ENCODE measurements at places on chromosomes 3 and 15. TPM values are rescaled to one million over a fixed set of nuclear protein-coding genes. Genes with fewer than 3 reads are reported as not detected.

- DNase-seq: no peak
Measured at GRCh38 chr15:81117136-81117535, 16.9 kb upstream of the CFAP161 start.

GRCh38 chr3:26652164-26652563 is 29.6 kb downstream of the LRRC3B start:
- DNase-seq: no peak

LXN gene
- total RNA-seq: 25.8 TPM

- no peak for DNase-seq
Measured at GRCh38 chr3:35601959-35602358, 37.4 kb upstream of the ARPP21 start.

DNA sequence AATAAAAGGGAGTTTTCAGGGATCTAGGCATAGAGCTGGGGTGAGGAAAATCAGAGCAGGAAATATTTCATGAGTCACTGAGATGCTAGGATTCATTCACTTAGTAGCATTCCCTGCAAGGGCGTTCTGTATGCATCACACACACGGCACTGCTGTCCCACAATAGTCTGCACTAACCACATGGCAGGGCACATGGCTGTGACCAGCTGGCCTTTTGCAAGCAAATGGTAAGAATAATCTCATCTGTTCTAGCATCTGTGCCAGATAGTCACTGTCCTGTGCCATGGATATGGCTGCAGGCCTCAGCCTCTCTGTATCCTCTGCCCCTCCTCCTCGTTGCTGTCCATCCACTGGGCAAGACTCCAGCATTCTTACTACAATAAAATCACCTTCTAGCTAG is 37.8 kb downstream of the BOC start:
- DNase-seq: no peak

GRCh38 chr3:127053450-127053849 is 70.5 kb downstream of the PLXNA1 start:
- DNase-seq: no peak

GRCh38 chr3:160179906-160180305 is 45.3 kb upstream of the C3orf80 start:
- DNase-seq: no peak

DNA sequence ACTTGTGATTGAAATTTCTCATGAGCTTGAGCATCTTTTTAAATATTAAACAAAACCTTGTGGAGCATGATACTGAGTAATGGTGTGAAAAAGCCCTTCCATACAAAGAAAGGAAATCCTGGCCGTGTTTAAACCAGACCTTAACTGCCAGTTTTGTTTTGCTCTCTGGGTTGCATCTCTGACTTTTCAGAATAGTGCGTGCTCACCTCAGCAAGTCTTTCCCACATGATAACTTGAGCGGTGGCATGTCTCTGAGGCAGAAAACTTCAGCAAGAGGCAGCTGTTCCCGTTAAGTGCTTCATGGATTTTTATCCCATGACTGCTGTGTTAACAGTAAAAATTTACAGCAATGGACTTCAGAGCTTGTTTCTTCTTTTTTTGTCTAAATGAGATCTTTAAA is 393.3 kb downstream of the FEZF2 start:
- no peak for DNase-seq

DNA sequence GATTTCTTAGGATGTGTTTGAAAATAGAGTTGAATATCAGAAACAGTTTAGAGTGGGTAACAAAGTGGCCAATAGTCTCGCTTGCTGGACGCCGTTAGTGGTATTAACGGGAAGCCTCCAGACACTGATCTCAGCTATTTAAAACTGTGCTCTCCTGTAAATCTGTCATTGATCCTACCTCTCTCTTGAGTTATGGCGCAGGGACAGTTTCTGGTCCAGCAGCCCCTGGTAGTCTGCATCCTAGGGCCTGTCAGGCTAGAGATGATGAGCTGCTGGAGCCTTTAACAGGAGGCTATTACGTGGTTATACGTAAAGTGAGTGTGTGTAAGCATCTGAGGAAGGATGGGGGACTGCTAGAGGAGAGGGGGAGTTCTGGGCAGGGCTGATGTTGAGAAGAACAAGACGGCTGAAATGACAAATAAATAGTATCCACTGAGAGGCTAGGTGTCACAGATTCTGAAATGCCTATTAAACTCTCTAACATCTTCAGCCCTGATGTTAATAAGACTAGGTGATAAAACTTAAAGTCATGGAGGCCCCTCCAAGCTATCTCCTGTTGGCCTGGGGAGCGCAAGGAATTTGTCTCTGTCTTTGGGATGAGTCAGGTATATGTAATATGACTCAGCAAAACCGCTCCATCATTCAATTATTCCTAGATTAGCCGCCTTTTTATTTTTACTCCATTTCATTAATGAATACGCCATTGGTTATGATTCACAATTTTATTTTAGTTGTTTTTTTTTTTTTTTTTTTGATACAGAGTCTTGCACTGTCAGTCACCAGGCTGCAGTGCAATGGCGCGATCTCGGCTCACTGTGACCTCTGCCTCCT is 155.7 kb downstream of the GREM1 start:
- DNase-seq: no peak

GRCh38 chr15:60899322-60899966 is 329.7 kb downstream of the RORA start:
- no peak for DNase-seq

DNA sequence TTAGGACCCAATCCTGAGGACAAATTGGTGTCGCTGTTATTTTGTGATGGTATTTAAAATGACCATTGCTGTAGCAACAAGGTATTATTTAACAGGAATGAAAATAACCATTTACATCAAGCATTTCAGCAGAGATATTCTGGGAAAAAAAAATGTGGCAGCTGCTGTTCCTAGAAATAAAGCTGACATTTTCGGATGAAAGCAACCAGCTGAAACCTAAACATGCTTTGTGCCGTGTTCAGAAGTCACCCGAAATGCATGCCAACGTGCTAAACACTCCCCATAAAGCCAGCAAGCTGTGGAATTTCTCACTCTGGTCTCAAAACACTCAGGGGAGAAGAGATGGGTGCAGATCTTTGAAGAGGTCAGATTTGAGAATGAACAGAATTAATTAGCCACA is 31.5 kb upstream of the TAFA4 start:
- no peak for DNase-seq

Measured in activated T-helper 2 cell treated with anti-CD3 and anti-CD28 coated beads, Interferon-gamma antibody, Interleukin-2, Interleukin-4, amounts not matched to agents 10 μg/mL and 5 μg/mL and 100 μg/mL, durations not matched to agents 14 hours and 24 hours and 36 hours (primary cell).